ENCODE measurements at places on chromosomes 7 and 10. TPM values are rescaled to one million over a fixed set of nuclear protein-coding genes. Genes with fewer than 3 reads are reported as not detected.
A peak's percentile ranks its signal among the peaks of the same experiment; 100 is the strongest.

IGFBP1 gene
- total RNA-seq: not detected

STN1 gene
- total RNA-seq: 14.2 TPM

SGPL1 gene
- total RNA-seq: 89.9 TPM

ITPRID1 gene
- not detected for total RNA-seq

- peaks cover 10% of the 10 kb centered on the region for H3K27me3 ChIP-seq
- no peaks in the 10 kb centered on the region for H3K36me3 ChIP-seq
- no peak for DNase-seq
- no peak overlapping the region for H3K4me3 ChIP-seq
- H3K4me1 ChIP-seq: peaks cover 4% of the 10 kb centered on the region
Observed at GRCh38 chr10:85448716-85449115, 917.9 kb downstream of the GRID1 start.

DNA sequence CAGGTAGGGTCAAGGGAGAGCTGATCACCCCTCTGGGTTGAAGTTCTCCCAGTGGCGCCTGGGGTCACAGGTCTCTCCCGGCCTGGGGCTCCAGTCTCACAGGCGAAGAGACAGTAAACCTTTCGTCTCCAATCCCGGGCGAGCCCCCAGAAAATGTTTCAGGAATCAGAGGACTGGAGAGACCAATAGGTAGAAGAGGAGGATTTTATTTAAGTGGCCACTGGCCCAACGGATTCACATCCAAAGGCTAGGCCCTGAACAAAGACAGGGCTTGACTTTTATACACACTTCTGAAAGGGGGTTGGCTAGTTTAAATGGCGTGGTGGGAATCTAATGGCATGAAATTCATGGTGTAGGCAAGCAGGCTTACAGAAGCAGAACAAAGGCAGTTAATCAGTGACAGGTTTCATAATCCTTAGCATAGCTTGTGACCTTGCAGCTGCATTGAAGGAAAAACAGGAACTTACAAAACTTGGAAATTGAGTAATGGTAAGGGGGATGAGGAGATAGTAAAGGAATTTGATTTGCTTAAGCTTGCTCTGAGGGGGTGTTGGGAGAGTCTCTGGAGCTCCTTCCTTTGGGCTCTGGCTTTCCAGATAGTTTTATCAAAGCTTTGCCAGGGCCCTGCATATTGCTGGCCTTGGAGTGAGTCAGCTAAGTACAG lies 105.5 kb downstream of the TRIM24 start:
- no peak overlapping the region for H3K4me3 ChIP-seq
- no peaks in the 10 kb centered on the region for H3K27me3 ChIP-seq
- H3K4me1 ChIP-seq: peaks cover 16% of the 10 kb centered on the region
- peaks cover 86% of the 10 kb centered on the region for H3K36me3 ChIP-seq
- no peak for DNase-seq

DNA sequence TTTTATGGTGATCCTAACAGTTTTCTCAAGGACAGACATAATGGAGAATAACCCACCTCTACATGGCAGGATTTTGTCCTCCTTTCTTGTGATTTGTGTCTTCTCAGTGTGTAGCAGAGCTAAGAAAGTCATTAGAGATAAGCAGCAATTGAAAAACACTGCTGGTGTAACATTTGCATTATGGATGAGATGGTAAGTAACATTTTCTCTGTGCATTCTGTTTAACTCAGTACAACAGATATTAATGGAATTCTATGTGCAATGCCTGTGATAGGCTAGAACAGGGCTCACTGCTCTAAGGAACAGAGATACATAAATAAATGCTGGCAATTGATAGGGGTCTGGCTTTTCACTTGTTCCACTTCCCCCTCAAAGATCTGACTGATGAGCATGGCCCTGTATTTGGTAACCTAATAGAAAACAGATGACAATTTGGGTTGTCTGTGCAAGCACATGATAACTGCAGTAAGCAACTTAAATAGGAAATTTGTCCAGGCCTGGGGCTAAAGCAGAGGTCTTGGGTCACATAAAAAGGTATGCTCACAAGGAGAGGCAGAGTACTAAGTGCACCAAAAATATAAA lies 560.3 kb upstream of the POM121L12 start:
- no peaks in the 10 kb centered on the region for H3K36me3 ChIP-seq
- peaks cover 7% of the 10 kb centered on the region for H3K4me1 ChIP-seq
- H3K27me3 ChIP-seq: no peaks in the 10 kb centered on the region
- no peak for DNase-seq

GRCh38 chr10:110797416-110797815 lies 74.3 kb upstream of the PDCD4 start:
- no peak for DNase-seq
- H3K27ac ChIP-seq: no peak overlapping the region
- peaks cover 28% of the 10 kb centered on the region for H3K36me3 ChIP-seq
- peaks cover 18% of the 10 kb centered on the region for H3K4me1 ChIP-seq
- no peak overlapping the region for H3K4me3 ChIP-seq

GRCh38 chr7:23960361-23960760 lies 250.3 kb downstream of the STK31 start:
- no peaks in the 10 kb centered on the region for H3K36me3 ChIP-seq
- H3K4me3 ChIP-seq: no peak overlapping the region
- H3K27me3 ChIP-seq: peaks cover 8% of the 10 kb centered on the region
- H3K27ac ChIP-seq: no peak overlapping the region
- H3K4me1 ChIP-seq: peaks cover 28% of the 10 kb centered on the region
- DNase-seq: no peak

DNA sequence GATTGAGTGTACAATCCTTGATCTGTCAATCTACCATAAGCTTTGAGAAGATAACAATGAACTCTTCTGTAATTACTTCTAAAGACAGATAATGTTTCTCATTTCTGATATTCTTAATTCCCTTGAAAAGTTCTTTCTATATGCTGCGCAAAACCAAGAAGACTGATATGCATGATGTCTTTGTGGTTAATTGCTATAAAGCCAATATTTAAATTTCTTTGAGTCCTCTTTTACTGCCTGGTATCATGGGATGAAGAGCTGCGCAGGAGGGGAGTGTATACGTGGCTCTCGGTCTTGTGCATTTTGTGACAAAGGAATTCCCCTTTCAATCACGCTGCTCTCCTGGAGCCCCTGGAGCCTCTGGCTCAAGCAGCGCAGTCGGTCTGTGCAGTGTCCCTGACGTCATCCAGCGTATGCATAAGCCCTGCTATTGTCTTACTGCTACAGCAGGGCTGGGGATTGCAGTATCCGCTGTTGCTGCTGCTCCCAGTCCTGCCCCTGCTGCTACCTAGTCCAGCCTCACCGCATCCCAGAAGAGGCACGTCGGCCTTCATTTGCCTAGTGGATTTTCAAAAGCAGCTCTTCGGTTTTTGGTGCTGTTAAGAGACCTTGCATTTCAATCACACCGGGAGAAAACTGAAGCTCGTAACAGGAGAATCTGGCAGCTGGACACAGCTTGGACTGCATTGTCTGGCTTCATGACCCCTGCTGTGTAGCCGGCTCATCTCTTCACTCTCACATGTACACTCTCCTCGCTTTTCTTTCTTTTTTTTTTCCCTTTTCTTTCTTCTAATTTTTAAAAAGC lies 66.7 kb downstream of the ST7 start:
- H3K4me3 ChIP-seq: no peak overlapping the region
- H3K4me1 ChIP-seq: peaks cover 44% of the 10 kb centered on the region
- peak; percentile 72 for DNase-seq
- H3K27ac ChIP-seq: no peak overlapping the region

DNA sequence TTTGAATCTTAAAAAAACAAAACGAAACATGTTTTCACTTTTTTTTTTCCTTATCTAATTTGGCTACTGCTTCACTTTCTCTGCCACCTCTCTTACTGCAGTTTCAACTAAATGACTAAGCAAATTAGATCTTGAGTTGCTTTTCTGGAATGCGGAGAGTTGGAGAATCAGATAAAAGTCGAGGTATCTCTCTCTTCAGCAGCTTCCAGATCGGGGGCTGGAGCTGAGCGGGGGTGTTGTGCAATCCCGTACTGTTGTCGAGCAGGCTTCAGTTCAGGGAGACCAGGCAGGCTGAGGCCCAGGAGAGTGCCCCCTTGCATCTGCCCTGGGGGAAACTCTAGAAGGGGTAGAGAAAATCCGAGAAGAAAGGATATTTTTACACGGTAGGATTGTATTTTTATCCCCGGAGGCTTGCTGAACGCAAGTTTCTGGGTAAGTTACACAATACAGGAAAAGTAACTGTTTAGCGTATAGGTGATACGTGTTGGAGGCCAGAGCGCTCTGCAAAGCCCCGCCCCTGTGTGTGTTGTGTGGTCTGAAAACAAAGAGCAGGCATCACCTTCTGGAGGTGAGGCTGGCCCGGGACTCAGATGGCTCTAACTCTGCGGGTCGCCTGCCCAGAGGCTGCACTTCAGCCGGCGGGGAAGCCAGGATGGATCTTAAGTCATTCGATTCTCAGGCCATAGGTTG lies 116.6 kb downstream of the KLF6 start:
- peak overlapping the region; percentile 64 for H3K4me3 ChIP-seq
- no peak for DNase-seq
- H3K4me1 ChIP-seq: peaks cover 14% of the 10 kb centered on the region

All from mesothelial cell of epicardium (in vitro differentiated cells).